Activated naive CD4-positive, alpha-beta T cell treated with Interleukin-2 at 50 U/mL for 16 hours (primary cell): ENCODE measurements at places on chromosomes 2 and 18.
A peak's percentile ranks its signal among the peaks of the same experiment; 100 is the strongest.

GRCh38 chr2:62576276-62576939, 70.4 kb upstream of the TMEM17 start:
- DNase-seq = no peak

GRCh38 chr2:174086708-174087107, 121.5 kb upstream of the SP3 start:
- no peak for DNase-seq

GRCh38 chr2:52115750-52116149, 1083.8 kb upstream of the NRXN1 start:
- DNase-seq = no peak

GRCh38 chr2:174561972-174562370, 35.6 kb downstream of the WIPF1 start:
- no peak for DNase-seq

DNA sequence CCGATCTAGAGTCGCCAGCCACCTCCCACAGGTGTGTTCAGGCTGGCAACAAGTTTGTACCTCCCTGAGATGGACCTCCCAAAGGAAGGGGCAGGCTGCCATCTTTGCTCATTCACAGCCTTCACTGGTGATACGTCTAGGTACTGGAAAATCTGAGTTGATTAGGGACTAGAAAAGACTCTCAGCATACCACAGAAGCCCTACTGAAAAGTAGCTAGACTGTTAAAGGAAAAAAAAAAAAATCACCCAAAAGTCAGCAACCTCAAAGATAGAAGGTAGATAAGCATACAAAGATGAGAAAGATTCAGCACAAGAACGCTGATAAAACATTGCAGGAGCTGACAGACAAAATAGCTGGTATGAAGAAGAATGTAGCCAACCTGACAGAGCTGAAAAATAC, 128.6 kb upstream of the WDR75 start:
- no peak for DNase-seq

GRCh38 chr18:37636831-37637477, 71.4 kb upstream of the CELF4 start:
- no peak for DNase-seq

GRCh38 chr2:241659150-241659739, 21.8 kb downstream of the ATG4B start:
- peak; percentile 38 for DNase-seq
